CD4-positive, alpha-beta T cell treated with Interleukin-6 at 100 ng/mL for 8 hours (primary cell): ENCODE measurements at places on chromosomes 12 and 14.

GRCh38 chr12:19639781-19640415, 200.6 kb downstream of the AEBP2 start:
- DNase-seq = no peak

DNA sequence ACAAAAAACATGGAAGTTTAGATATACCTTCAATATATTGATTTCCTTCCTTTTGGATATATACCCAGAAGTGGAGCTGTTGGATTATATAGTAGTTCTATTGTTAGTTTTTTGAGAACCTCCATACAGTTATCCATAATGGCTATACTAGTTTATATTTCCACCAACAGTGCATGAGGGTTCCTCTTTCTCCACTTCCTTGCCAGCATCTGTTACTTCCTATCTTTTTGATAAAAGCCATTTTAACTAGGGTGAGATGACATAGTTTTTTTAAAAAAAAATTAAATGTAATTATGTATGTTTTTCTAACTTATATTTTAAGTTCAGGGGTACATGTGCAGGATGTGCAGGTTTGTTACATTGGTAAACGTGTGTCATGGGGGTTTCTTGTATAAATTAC, 10.0 kb upstream of the SLC38A4 start:
- DNase-seq = no peak

- DNase-seq = no peak
Measured at GRCh38 chr12:34406996-34407300, 384.7 kb downstream of the ALG10 start.

GRCh38 chr14:73173092-73173735, 36.9 kb downstream of the PSEN1 start:
- peak; percentile 2 for DNase-seq

GRCh38 chr12:50988051-50988450, 35.7 kb downstream of the HIGD1C start:
- DNase-seq = no peak

GRCh38 chr14:23916446-23916845, 37.1 kb upstream of the DHRS4 start:
- DNase-seq = no peak

DNA sequence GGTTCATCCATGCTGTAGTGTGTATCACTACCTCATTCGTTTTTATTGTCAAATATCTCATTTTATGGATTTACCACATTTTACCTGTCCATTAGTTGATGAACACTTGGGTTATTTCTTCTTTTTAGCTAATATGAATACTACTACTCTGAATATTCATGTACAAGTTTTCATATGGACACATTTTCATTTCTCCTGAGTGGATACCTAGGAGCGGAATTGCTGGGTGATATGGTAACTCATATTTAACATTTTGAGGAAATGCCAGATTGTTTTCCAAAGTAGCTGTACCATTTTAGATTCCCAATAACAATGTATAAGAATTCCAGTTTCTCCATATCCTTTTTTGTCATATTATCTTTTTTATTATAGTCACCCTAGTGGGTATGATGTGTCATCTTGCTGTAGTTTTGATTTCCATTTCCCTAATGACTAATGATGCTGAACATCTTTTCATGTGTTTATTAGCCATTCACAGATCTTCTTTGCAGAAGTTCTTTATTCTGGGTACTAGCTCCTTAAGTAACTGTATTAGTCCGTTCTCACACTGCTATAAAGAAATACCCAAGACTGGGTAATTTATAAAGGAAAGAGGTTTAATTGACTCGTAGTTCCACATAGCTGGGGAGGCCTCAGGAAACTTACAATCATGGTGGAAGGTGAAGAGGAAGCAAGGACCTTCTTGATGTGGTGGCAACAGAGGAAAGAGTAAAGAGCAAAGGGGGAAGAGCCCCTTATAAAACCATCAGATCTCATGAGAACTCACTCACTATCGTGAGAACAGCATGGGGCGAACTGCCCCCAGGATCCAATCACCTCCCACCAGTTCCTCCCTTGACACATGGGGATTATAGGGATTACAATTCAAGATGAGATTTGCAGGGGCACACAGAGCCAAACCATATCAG, 11.9 kb downstream of the NRDE2 start:
- no peak for DNase-seq

- DNase-seq = no peak
Measured at GRCh38 chr12:108712165-108712924, 19.0 kb downstream of the CORO1C start.

GRCh38 chr12:84131076-84131475, 781.5 kb downstream of the SLC6A15 start:
- DNase-seq = no peak

DNA sequence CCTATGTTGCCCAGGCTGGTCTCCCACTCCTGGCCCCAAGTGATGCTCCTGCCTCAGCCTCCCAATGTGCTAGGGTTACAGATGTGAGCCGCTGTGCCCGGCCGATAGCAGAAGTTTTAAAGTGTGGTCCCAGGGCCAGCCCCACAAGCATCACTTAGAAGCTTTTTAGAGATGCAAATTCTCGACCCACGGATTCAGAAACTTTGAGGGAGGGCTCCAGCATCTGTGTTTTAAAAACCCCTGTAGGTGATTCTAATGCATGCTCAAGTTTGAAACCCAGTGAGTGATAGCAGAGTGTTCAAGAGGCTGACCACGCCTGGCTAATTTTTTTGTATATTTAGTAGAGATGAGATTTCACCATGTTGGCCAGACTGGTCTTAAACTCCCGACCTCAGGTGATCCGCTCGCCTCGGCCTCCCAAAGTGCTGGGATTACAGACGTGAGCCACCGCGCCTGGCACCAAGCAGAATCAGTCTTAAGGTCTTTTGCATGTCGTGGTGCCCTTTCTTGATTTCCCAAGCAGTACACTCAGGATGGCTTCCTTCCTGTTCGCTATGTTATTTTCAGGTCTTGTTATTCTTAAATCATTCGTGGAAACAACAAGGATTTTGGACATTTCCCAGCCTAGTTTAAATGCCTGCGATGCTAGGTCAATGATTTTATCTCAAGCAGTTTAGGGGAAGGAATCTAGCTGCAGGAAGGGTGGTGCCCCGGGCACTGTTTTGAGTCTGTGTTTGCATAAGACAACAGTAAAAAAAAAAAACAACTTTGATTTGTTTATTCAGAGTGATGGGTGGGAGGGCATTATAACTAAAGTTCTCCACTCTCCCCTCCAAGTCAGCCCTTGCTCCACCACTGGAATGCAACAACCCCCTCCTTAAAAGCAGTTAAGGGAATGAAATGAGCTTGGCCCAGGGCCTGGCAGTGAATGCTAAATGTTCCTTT, 9.2 kb upstream of the RILPL2 start:
- no peak for DNase-seq

DNA sequence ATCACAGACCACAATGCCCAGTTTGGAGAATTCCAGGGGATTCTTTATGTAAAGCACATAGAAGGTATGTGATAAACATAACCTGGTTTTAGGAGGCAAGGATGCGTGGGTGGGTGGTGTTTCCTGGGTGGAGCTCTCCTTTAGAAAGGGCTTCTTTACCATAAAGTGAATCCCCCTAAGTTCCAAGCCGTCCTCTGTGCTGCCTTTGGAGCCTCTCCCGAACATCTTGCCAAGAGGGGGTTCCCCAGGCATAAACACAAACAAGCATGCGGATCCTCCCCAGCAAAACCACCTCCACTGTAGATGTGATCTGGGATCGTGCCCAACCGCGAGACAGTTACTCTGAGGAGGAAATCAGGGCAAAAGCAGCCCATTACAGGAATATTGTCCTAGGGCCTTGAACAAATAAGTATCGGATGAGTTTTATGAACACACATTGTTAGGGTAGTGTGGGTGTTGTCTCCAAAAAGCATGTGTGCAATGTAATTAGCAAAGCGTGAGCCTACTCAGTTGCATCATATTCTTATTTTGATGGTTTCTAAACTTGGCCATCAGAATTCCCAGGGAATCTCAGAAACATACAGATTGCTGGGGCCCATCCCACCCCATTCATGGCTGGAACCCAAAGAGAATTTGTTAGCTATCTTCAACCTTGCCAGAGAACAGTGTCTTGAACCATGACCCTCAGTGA, 48.8 kb upstream of the CORO1C start:
- DNase-seq = no peak

DNA sequence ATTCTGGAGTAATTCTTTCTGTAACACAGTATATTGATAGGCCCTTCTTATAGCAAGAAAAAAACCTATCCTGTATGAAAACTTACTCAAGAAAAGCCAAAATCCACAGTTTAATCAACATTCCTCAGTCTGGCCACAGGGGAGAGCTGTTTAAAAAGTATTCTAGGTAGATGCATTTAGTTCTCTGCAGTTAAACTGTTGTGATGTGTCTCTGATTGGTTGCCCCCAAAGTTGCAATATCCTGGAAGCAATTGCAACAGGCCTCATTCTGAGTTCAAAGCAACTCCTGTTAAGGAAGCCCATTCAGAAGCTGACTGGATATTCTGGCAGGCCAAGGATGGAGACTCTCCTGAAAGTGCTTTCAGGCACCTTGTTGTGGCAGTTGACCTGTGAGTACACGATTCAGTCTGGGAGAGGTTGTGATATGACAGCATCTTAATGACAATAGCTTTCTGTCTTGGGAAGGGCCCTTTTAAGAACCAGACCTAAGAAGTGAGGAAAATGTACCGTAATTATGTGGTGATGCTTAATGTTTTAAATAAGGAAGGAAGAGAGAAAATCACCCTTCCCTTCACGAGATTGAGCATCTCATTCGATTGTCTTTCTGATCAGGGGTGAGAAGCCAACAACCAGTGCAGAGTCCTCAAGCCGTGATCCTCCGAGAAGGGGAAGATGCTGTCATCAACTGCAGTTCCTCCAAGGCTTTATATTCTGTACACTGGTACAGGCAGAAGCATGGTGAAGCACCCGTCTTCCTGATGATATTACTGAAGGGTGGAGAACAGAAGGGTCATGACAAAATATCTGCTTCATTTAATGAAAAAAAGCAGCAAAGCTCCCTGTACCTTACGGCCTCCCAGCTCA, 420.7 kb downstream of the DAD1 start:
- DNase-seq = no peak

DNA sequence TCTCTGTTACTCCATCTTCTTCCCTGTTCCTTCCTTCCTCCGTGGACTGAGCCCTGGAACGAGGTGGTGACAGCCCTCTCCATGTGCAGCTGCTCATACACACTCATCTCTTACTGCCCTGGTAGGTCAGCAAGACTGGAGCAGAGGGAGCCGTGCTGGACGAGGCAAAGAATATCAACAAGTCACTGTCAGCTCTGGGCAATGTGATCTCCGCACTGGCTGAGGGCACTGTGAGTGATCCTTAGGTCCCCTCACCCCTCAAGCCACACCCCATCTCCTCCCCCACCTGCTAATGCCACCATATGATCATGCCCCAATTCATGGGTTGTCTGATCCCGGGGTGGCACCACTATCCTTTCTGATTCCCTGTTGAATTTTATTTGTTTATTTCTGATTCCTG, 19.0 kb downstream of the KIF5A start:
- DNase-seq = no peak

GRCh38 chr12:6154730-6155459, 30.4 kb upstream of the VWF start:
- DNase-seq = no peak

DNA sequence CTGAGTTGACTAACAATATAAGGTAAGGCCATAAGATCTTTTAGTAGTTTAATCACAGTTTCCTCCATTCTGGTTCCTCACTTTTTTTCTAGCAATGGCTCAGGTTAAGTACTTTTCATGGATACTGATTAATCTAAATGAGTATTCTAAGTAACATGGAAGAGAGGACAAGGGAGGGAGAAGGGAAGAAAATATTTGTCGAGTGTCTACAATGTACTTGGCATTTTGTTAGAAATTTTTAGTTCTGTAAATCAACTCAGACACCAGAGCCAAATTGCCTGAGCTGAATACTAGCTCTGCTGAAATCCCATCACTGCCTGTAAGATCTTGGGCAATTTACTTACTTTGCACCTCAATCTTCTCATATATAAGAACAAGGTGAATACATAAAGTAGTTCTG, 20.2 kb downstream of the RERG start:
- DNase-seq = no peak

GRCh38 chr12:57086493-57087009, 2.4 kb upstream of the NAB2 start:
- DNase-seq = peak; percentile 40

GRCh38 chr12:57547288-57548012, 458 bp upstream of the DCTN2 start:
- no peak for DNase-seq

GRCh38 chr12:112439769-112440168, 21.0 kb downstream of the PTPN11 start:
- no peak for DNase-seq

DNA sequence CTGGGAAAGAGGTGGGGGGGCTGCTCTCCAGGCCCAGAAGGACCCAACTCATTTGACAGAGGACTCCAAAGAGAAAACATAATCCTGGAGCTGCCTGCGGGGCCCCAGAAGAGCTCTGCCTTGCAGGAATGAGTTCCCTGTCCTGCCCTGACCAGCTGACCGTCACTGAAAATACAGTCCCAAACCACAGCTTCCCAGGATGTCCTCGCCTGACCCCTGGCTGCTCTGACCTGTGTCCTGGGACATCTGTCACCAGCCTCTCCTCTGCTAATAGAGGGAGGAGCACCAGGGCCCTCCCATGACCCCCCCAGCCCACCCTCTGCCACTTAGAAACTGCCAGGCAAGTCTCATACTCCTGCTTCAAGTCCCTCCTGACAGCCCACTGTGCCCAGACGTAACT, 9.8 kb downstream of the FIGNL2 start:
- no peak for DNase-seq

GRCh38 chr14:23437133-23438100, 2.0 kb upstream of the MYH7 start:
- no peak for DNase-seq

- DNase-seq = no peak
Measured at GRCh38 chr14:60723907-60724618, at the start of gene SIX4. SIX4 (minus strand) TSS chr14:60724351; CDS start chr14:60724074, 277 bp downstream.

DNA sequence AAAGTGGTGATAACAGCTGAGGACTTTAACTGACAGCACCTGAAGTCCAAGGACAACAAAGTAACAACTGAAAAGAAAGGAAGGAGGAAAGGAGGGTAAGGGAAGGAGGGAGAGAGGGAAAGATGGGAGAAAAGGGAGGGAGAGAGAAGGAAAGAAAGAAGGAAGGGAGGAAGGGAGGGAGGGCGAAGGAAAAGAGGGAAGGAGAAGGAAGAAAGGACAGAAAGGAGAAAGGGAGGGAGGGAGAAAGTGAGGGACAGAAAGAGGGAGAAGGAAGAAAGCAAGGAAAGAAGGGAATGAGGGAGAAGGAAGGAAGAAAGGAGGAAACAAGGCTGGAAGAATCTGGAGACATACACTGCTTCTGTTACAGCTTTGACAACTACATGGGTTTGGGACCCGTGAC, 494.4 kb downstream of the FUT8 start:
- no peak for DNase-seq

GRCh38 chr12:132597333-132598316, 12.8 kb downstream of the LRCOL1 start:
- peak; percentile 28 for DNase-seq
